ENCODE measurements at places on chromosomes 16 and 17. TPM values are rescaled to one million over a fixed set of nuclear protein-coding genes. Genes with fewer than 3 reads are reported as not detected.

DNA sequence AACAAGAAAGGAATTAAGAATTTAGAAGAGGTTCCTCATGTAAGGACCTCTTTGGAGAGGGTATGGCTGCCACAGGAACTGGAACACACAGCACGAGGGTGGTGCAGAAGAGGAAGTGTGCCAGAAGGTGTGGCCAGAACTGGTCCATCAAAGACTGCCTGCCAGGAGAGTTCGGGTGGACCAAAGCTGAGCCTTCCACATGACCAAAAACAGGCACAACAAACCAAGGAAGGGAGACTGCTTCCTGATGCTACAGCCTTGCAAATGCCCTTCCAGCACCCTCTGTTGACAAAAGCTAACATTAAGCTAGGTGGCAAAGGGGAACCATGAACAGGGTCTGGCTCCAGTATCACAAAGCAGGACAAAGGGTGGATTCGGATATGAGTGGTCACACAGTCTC lies 125.8 kb upstream of the TMEM97 start:
- DNase-seq, result no peak

DNA sequence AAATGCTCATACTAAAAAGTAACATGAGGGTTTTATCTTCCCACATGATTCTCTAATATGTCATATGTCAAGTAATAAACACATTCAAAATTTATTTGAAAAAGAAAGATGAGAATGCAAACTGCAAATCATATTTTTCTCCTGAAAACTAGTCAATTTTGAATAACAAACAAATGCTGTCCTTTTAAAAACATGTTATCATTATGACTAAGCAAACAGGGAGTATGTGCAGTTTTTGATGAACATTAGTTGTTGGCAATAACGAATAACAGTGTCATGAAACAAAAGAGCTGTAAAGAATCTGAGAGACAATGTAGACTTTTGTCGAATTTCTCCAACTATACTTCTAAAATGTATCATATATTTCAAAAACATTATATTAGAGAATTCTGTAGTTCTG lies 34.8 kb downstream of the RPGRIP1L start:
- no peak for DNase-seq

GRCh38 chr16:49558451-49558850 lies 184.8 kb downstream of the C16orf78 start:
- DNase-seq, result no peak

MYH13 gene
- not detected for total RNA-seq

GRCh38 chr16:65876624-65877023 lies 489.9 kb upstream of the CDH5 start:
- DNase-seq, result no peak

DNA sequence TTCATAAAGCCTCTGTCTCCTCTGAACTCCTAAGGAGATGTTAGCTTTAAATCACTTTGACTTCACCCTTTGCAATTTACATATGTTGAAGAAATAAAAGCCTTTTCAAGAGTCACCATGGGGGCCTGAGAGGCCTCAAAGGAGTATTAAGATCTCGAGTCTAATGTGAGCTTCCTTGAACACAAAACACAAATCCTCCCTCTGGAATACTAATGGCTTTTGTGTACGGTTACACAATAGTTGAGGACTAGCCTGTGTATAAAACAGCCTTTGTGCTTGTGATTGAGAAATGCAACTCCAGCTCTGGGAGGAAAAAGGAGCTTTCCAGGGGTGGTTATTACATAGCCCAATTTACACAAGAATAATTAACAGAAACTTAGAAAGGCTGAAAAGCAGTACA lies 1140.2 kb downstream of the CDH11 start:
- no peak for DNase-seq
